ENCODE measurements at places on chromosomes 6 and 20.

GRCh38 chr6:16740097-16740496, 21.2 kb downstream of the ATXN1 start:
- DNase-seq = no peak

GRCh38 chr20:36573103-36573797, at the start of gene TGIF2:
Gene TGIF2, plus strand, starts transcription at chr20:36573597. Its CDS starts 5,178 bp downstream, at chr20:36578775.
- DNase-seq = peak; percentile 85

DNA sequence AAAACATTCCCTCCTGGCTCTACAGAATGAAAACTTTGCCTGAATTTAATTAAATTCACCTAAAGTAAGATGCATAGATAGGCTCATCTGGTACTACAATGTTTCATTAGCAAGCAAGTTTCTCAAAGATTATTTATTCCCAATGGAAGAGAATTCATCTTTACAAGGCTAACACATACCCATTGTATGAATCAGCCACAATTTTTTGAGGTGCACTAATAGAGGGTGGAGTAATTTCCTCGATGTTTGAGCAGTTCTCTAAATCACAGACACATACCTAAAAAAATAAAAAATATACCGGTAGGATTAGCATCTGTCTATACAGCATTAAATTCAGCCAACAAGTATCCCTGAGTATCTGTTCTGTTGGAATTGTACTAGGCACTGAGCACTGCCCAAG, 32.7 kb downstream of the ROS1 start:
- DNase-seq = no peak

DNA sequence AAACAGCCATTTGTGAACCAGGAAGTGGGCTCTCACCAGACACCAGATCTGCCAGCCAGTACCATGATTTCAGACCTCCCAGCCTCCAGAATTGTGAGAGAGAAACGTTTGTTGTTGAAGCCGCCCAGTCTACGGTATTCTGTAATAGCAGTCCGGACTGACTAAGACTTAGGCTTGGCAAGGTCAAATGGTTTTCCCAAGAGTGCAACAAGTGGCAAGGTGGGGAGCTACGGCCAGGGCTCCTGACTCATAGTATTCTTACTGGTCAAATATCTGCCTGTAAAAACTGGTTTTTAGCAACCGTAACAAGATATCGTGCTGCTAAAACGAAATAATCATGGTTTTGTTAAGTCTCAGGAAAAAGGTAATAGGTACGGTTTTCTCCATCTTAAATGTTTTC, 37.8 kb downstream of the MCUR1 start:
- DNase-seq = no peak

DNA sequence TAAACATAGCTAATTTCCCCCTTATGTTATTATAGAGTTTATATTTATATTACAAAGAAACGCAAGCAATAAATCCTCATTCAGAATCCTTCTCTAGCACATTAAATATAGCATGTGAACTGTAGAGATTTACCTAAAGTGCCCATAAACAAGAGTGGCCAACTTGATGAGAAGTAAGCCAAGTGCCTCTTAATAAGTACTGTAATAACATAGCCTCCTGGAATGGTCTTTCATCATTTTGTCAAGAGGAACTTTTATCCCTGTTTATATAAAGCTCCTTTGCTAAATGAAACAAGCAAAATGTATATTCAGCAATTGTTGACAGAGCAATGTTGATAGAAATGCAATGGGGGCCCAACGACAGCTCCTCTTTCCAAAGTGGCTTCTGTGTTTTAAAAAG, 195.0 kb downstream of the ARHGAP18 start:
- DNase-seq = no peak

- no peak for DNase-seq
Observed at GRCh38 chr20:21173485-21173884, 47.6 kb downstream of the KIZ start.

DNA sequence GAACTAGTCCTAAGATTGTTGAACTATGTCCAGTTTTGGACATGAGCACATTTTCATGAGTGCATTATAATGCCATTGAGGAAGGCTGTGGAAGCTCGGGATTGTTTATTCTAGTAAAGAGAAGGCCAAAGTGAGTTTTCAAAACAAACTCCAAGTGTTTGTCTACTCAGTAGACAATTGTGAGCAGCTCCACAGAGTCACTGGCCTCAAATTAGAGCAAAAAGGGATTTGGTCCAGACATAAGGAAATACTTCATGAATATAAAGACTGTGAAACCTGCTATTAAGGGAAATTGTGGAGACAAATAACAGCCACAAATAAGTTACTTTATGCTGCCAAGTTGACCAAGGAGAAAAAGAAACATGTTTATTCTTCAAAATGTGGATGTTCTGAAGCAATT, 42.6 kb upstream of the PREP start:
- no peak for DNase-seq

GRCh38 chr6:166375013-166375412, 7.7 kb downstream of the MPC1 start:
- no peak for DNase-seq

- DNase-seq = no peak
Observed at GRCh38 chr20:2195614-2196013, 94.0 kb downstream of the STK35 start.

DNA sequence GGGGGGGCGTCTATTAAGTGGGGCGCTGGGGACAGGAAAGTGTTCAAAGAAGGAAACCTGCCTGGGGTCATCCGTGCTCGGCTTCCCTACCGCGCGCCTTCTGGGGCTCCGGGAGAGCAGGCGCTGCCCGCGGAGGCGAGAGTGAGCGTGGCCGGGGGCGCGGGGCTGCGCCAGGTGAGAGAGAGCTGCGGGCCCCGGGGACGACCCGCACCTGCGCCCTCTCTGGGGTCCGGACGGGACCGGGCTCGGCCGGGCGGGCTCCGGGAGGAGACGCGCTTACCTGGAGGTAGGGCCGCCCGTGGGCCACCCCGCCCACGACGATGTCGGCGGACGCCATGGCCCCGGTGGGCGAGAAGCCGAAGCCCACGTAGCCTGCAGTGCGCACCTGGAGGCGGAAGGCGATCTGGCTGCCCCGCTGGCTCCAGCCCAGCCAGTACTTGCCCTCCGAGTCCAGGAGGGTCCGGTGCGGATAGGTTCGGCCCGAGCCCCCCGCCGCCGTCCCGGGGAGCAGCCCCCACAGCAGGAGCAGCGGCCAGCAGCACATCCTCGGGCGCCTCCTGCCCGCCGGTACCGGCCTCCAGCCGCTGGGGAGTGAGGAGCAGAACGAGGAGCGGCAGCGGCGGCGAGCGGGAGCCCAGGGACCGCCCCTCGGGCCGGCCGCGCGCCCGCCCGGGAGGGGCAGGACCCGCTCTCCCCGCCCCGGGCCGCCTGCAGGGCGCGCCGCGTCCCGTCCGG, at the start of gene MOXD1:
TSS of gene MOXD1 (minus strand) at position 593 of the 735 bp plus-strand sequence. CDS start at position 544, 49 bp downstream.
- peak; percentile 34 for DNase-seq

DNA sequence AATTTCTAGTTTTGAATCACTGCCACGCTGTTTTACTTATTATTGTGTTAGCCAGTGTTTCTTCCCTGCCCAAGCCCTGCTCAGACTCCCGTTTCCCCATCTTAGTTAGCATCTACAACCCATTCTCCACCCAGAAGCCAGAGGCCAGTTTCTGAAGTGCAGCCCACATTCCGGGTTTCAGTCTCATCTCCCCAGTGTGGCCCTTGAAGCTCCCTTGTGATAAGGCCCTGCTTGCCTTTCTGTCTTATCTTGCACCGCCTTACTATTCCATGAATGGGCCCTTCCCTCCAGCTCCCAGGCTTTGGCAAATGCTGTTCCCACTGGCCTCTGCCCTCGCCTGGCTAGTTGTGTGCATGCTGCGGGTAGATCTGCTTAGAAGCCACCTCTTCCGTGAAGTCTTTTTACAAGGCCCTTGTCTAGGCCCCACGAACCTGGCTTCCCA, 41.1 kb downstream of the TOX2 start:
- no peak for DNase-seq

GRCh38 chr6:161486361-161487216, 212.7 kb upstream of the AGPAT4 start:
- no peak for DNase-seq

GRCh38 chr6:4280707-4281106, 145.3 kb upstream of the ECI2 start:
- DNase-seq = no peak

GRCh38 chr6:147267658-147268057, 63.4 kb downstream of the STXBP5 start:
- no peak for DNase-seq

- no peak for DNase-seq
Observed at GRCh38 chr6:149493761-149494320, 9.0 kb upstream of the ZC3H12D start.

All from stimulated activated naive B cell treated with anti-CD40 and anti-IgM and Interleukin-4, amounts not matched to agents 10 μg/mL and 1 μg/mL and 100 μg/mL, for 72 hours (primary cell).